ENCODE measurements at places on chromosomes 12 and 14.

DNA sequence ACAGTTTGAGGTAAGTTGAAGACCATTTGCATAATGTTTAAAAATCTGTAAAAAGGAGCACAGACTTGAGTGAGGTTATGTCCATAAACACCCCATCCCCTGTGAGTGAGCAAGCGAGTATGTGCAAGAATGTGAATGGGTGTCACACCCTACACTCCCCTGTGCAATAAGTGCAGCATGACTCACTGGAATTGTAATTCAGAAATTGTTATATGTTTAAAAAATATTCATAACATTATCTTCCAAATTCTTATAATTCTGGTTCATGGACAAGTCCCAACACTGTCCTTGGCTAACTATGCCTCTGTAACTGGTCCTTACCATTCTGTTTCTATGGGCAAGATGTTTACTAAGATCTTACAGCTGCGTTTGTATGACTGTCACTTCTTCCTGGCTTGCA lies 207.8 kb upstream of the FAR2 start:
- no peak for DNase-seq

GRCh38 chr14:74275241-74275841 lies 27.4 kb downstream of the ABCD4 start:
- peak; percentile 79 for DNase-seq

GRCh38 chr12:3380200-3381043 lies 110.6 kb upstream of the PRMT8 start:
- peak; percentile 56 for DNase-seq

DNA sequence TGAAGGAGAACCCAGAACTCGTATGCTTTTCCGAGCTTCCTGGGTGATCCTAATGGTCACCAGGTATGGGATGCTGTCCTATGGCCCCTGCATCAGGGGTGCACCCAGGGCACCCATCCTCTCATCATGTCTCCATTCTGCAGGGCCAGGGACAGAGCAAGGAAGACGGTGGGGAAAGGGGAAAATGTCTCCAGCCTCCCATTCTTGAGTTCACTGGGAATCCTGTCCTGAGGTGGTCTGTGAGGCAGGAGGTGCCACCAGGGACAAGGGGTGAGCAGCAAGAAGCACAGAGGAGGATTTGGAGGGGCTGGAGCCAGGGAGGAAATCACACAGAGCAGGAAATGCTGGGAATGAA lies 14.9 kb upstream of the SLC6A12 start:
- no peak for DNase-seq

DNA sequence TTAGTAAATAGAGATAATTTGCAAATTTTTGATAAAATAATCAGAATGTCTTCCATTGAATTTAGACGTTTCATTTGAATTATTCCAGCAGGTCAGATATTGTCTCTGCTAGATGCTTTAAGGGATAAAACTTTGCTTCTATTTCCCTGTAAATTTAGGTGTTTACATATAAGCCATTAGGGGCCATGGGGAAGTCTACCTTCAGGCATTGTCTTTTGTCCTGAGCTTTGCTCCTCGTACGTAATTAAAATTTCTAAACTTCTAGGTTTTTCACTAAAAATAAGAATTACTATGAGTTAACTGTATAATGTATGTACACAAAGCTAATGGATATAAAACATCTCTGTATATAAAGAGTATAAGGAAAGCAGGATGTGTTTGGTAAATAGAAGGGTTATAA lies 24.1 kb upstream of the CD69 start:
- no peak for DNase-seq

DNA sequence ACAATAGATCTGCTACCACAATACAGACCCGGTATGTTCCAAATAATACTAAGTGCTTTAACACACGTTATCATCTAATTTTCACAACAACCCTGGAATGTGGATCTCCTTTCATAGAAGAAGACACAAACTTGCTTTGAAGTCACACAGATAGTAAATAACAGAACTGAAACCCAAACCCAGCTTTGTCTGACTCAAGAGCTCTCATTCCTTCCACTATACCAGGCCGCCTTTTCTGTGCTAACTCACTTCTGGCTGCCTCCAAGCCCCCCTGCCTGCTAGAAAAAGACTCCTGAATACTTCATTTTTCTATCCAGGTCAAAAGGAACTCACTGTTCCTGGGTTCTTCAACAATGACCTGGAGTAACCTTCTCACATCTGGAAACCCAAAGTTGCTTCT lies 37.8 kb downstream of the PRPF40B start:
- no peak for DNase-seq

GRCh38 chr14:74756326-74756725 lies 6.8 kb upstream of the YLPM1 start:
- no peak for DNase-seq

DNA sequence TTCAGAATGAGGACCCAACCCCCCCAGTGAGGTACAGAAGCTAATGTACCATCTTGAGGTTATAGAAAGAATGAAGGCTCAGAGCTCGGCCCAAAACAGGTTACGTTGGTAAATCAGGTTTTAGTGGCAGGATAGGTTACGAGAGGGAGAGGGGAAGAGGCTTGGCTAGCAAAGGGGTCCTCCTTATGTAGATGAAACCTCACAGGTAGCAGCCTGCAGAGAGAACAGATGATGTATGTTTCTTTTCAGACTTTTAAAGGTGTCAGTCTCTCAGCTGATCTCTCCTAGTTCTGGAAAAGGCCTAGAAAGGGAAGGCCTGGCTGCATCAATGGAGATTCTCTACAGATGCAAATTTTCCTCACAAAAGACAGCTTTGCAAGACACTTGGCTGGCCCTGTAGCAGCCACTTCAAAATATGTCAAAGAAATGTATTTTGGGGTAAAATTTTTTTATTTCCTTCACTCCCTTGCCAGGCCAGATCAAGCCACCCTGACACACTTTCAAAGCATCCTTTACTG lies 71.7 kb upstream of the CPSF6 start:
- DNase-seq: no peak

- DNase-seq: no peak
Observed at GRCh38 chr12:11628353-11628752, 21.1 kb upstream of the ETV6 start.

- DNase-seq: no peak
Observed at GRCh38 chr12:57888409-57889157, 42.1 kb upstream of the CTDSP2 start.

DNA sequence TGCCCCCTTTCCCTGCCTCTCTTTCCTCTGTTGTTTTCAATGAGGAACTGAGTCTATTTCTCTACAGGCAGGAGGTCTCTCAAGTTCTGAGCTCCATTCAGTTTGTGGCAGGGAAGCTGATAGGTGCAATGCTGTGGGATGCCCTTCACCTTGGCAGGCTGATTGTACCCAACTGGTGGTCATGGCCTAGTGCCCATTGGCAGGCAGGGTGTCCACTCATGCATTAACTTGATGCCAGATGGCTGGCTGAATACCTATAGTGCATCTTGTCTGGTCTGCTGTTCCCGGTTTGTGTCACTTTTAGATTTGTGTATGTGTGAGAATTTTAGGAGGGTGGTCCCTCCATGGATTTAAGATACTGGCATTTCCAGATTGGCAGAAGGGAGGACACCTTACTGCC lies 20.0 kb upstream of the ITGA5 start:
- DNase-seq: no peak

- no peak for DNase-seq
Observed at GRCh38 chr14:69594846-69595245, 16.6 kb upstream of the SUSD6 start.

DNA sequence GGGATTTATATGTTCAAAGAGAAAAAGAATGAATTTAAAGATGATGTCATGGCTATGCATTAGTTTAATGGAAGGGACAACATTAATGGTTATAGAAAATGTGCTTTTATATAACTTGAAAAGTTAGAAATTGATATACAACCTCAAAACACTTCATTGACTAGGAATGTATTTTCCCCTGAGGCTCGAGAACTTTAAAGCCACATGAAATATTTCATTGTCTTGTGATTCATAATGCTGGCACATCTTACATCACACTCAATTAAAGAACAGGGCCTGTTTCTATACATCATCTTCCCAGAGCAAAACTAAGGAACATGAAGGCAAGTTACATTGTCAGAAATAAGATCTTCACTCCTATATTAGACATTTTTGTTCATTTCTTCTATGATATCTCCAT lies 35.2 kb upstream of the PAWR start:
- DNase-seq: peak; percentile 66

DNA sequence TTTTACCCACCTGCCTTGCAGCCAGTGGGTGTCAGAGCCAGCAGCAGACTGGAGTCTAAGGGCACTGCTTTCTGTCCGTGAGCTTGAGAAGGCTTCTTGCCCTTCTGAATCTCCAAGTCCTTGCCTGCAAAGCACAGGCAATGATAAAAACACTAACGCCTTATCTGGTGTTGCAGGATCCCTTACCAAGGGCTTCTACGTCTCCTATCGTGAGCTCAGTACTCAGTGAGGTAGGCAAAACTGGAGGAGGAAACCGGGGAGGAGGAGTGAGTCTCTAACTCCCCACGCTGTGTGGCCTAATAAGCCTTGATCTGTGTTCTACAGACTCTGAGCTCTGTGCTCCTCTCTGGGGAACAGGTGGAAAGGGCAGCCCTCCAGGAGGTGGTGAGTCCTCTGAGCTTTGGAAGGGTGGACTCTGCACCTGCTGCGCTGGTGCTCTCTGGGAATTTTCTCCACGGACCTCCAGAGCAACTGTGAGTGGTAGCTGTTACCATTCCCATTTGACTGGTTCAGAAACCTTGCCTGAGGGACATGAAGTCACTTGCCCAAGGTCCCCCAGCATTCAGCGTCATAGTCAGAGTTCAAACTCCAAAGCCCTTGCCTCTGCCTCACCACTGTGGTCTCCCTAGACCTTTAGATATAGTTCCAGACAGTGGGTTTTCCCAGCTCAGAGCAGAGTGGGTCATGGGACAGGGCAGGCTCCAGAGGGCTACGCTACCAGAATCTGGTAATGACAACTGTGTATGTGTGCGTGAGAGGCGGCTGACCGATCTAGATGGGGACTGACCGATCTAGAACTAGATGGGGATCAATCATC lies 7.0 kb upstream of the MARK3 start:
- no peak for DNase-seq

GRCh38 chr14:61609884-61610283 lies 85.4 kb upstream of the HIF1A start:
- DNase-seq: peak; percentile 35

GRCh38 chr12:85856966-85857365 lies 17.1 kb upstream of the NTS start:
- no peak for DNase-seq

- no peak for DNase-seq
Observed at GRCh38 chr12:823028-823698, 70.8 kb downstream of the WNK1 start.

GRCh38 chr14:105857826-105858675 lies 331.7 kb downstream of the TMEM121 start:
- DNase-seq: no peak

DNA sequence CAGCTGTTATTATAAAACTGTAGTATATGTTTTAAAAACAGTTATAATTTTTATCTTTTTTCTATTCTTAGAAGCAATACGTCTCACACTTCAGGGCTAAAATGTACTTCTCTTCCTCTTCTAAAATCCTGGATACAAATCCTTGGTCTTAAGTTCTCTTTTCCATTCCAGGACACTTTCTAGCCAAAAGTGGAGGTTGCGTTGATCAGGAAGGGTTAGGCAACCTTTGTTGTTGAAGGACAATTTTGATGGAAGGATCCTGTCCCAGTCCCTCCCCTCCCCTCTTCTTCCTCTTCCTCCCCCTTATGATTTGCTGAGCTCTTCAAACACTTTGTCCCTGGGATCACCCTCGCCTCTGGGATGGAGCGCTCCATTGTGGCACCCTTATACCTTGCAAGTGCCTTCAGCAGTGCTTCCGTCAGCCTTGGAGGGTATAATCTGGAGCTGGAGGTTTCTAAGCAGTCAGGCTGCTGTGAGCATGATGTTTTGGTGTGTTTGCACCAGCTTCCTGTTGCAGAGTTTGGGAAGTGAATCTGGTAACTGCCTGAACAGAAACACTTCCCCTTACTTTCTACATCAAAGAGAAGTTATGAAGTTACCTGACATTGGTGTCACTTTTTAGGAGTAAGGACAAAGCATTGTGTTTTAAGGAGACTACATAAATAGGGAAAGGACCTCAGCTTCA lies 87.4 kb upstream of the SLC38A2 start:
- DNase-seq: no peak

- DNase-seq: no peak
Observed at GRCh38 chr14:67377916-67378315, 17.8 kb downstream of the EIF2S1 start.

DNA sequence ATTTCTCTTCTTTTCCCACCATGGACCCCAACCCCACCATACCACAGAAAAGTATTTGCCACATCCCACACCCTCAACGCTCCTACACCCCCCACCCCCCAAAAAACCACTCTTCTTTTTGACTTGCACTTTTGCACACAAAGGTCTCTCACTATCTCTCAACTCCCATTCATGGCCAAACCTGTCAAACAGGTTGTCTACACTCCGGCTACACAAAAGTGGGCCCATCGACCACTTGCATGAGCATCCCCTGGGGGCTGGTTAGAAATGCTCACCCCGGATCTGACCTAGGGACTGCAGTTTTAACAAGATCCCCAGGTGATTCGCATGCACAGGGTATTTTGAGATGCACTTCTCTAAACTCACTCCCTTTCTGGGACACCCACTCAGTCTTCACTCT lies 248.2 kb downstream of the DPF3 start:
- DNase-seq: no peak

- DNase-seq: no peak
Observed at GRCh38 chr12:54683398-54683797, 35.2 kb upstream of the DCD start.

DNA sequence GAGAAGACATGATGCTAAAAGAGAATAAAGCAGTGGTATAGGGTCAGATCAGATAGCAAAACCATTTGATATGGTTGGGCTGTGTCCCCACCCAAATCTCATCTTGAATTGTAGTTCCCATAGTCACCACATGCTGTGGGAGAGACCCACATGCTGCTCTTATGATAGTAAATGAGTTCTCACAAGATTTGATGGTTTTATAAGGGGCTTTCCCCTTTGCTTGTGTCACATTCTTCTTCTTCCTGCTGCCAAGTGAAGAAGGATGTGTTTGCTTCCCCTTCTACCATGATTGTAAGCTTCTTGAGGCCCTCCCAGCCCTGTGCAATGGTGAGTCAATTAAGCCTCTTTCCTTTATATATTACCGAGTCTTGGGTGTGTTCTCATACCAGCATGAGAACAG lies 49.4 kb downstream of the SLC16A7 start:
- no peak for DNase-seq

- DNase-seq: no peak
Observed at GRCh38 chr12:85393606-85394005, 113.6 kb downstream of the ALX1 start.

- no peak for DNase-seq
Observed at GRCh38 chr14:33480887-33481184, 470.0 kb downstream of the EGLN3 start.

- peak; percentile 59 for DNase-seq
Observed at GRCh38 chr12:71476513-71476912, 36.9 kb downstream of the LGR5 start.

DNA sequence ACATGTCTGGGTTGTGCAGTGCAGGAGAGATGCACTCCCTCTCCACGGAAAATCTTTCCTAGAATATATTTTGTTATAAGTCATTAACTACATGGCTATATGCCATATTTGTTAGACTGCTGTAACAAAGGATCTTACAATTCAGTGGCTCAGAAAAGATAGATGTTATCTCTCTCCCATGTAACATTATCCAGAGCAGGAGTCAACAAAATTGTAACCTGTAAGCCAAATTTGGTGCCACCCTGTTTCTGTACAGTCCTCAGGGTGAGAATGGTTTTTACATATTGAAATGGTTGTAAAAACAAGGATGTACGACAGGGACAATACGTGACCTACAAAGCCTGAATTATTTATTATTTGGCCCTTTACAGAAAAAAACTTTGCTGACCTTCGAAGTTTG lies 155.5 kb downstream of the KIF21A start:
- DNase-seq: no peak
